Stimulated activated CD4-positive, alpha-beta T cell treated with anti-CD3 and anti-CD28 coated beads, TNF-alpha, amount 100 ng/mL, for 24 hours (primary cell): ENCODE measurements at places on chromosomes 3 and 15.

GRCh38 chr3:64489361-64490044 lies 198.3 kb downstream of the ADAMTS9 start:
- DNase-seq = no peak

GRCh38 chr15:34737477-34737876 lies 17.3 kb downstream of the GJD2 start:
- DNase-seq = no peak

GRCh38 chr3:107432646-107433045 lies 55.4 kb downstream of the CCDC54 start:
- no peak for DNase-seq

GRCh38 chr15:43144512-43144911 lies 11.1 kb downstream of the TMEM62 start:
- DNase-seq = no peak

GRCh38 chr3:134839422-134839821 lies 44.4 kb downstream of the EPHB1 start:
- DNase-seq = no peak

DNA sequence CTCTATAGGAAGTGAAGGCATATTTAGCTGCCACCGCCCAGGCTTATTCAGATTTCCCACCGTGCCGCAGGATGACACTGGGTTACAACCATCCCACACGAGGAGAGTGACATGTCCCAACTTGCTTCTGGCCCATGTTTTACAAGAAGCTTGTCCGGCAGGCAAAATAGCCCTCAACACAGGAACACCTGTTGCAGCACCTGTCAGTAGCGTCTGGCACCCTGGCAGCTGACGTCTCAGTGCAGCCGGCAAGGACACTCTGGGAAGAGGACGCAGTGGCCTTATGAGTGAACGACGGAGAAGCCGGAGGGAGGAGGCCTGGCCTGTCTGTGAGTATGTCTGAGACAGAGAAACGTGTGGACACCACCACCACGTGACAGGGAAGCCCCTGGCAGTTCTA lies 32.1 kb downstream of the FAM174B start:
- DNase-seq = no peak
